ENCODE measurements at places on chromosomes 11 and 22.

- no peaks in the 10 kb centered on the region for H3K4me1 ChIP-seq
- no peak overlapping the region for H3K27ac ChIP-seq
- no peaks in the 10 kb centered on the region for H3K36me3 ChIP-seq
- no peak for DNase-seq
These were observed 85.9 kb upstream of the GRK3 start for GRCh38 chr22:25478528-25478927.

DNA sequence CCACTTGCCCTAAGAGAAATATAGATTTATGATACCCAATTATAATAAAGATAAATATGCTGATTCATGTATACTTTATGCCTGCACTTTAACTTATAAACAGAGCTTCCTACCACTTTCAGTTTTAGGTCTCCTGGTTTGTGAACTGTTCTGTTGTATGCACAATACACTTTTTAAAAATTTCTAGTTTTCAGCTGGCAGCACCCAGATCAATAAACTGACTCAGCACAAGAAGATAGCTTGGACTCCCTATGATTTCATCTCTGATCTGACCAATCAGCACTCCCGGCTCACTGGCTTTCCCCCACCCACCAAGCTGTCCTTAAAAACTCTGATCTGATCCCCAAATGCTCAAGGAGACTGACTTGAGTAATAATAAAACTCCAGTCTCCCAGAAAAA, 33.5 kb upstream of the FAM181B start:
- no peaks in the 10 kb centered on the region for H3K36me3 ChIP-seq
- peaks cover 32% of the 10 kb centered on the region for H3K27me3 ChIP-seq

DNA sequence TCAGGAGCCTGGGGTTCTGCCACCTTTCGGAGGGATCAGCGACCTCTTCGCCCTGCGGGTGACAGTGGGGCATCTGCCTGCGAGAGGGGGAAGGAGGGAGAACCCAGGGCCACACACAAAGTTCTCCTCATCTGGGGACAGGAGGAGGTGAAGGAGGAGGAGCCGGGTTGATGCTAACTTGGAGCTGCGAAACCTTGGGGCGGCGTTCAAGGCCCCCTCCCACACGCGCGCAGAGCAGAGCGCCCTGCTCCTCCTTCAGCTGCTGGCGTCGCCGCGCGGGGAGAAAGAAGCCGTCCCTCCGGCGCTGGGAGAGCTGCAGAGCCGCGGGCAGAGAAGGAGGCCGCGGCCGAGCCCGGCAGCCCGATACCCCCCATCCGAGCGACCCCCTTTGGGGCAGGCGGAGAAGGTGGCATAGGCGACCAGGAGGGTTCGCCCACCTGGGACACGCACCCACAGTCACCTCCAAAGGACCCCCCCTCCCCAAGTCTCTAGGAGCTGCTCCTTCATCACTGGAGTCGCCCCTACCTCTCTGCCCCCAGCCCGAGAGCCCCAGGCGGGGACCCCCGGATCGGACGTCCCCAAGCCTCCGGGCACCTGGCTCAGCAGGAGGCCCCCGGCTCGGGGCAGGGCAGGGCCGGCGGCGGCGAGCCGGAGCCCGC, at the start of gene RASD2:
RASD2 (plus strand) TSS at position 237 of the 659 bp plus-strand sequence. CDS start 5,979 bp downstream, outside the sequence.
- H3K27me3 ChIP-seq: peaks cover 23% of the 10 kb centered on the region
- peaks cover 4% of the 10 kb centered on the region for H3K4me1 ChIP-seq
- peak within 1 kb of the TSS; percentile 53 for H3K4me3 ChIP-seq
- no peaks in the 10 kb centered on the region for H3K36me3 ChIP-seq
- no peak for DNase-seq

DNA sequence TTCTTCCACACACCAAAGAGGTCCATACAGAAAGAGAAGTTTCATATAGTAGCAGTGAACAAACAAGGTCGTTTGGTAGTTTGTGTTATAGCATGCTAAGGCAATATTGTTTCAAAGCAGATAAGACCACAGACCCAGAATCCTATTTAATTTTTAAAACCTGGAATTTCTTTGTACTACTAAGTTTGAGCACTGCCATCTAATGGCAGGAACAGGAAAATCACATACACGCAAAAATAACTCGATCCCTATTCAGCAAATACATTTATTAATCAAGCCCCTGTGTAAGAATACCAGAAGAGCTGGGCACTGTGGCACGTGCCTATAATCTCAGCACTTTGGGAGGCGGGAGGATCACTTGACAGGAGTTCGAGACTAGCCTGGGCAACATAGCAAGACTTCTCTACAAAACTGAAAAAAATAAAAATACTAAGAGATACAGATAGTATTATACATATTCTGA, 2.9 kb upstream of the BTBD10 start:
- H3K4me3 ChIP-seq: no peak overlapping the region
- H3K27ac ChIP-seq: no peak overlapping the region
- H3K27me3 ChIP-seq: no peaks in the 10 kb centered on the region
- H3K36me3 ChIP-seq: peaks cover 9% of the 10 kb centered on the region
- peak; percentile 47 for DNase-seq
- peaks cover 12% of the 10 kb centered on the region for H3K4me1 ChIP-seq

DNA sequence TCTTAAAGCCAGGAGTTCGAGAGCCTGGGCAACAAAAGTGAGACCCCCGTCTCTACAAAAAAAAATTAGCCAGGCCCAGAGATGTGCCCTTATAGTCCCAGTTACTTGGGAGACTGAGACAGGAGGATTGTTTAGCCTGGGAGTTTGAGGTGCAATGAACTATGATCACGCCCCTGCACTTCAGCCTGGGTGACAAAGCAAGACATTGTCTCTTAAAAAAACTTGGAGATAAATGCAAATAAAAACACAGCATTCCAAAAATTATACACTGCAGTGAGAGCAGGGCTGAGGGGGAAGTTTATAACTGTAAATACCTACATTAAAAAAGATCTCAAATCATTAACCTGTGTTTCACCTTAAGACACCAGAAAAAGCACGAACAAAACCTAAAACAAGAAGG, 22.1 kb downstream of the AP2A2 start:
- peaks cover 23% of the 10 kb centered on the region for H3K4me1 ChIP-seq
- H3K36me3 ChIP-seq: peaks cover 58% of the 10 kb centered on the region
- H3K4me3 ChIP-seq: no peak overlapping the region
- H3K27me3 ChIP-seq: no peaks in the 10 kb centered on the region
- no peak overlapping the region for H3K27ac ChIP-seq

DNA sequence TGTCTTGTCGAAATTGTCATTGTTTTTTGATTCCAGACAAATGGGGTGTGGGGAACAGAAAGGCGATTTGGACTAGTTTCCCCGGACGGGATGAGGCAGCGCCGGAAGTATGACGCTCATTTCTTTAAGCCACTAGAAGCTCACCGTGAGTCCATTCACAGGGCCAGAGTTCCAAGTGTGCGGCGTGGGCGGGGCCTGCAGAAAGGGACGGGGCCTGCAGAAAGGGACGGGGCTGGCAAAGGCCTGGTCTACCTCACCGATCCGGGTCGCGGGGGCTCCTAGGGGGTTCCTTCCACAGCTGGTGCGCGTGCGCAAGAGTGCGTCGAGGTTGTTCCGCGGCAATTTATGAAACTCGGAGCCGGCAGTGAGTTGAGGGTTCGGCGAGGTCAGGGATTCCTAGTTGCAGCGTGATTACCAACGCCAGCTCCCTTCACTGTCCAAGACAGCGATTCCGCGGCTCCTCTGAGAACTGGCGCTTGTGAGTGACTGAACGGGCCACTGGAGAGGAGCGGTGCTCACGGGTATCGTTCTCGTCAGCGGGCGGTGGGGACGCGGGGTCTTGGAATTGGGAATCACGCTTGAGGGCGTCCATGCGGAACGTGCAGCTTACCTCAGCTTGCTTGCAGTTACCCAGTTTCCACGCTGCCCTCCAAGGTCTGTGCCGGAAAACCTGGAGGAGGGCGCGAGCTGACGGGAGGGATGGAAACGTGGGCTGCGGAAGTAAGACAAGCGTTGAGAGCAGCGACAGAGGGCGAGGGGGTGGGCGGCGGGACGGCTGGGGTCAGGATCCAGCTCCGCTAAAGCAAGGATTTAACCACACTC, at the start of gene ZNF215:
ZNF215 (plus strand) TSS at position 219 of the 822 bp plus-strand sequence. CDS start 5,847 bp downstream, outside the sequence.
- H3K36me3 ChIP-seq: no peaks in the 10 kb centered on the region
- peaks cover 21% of the 10 kb centered on the region for H3K4me1 ChIP-seq
- DNase-seq: peak; percentile 90
- no peaks in the 10 kb centered on the region for H3K27me3 ChIP-seq
- peak within 1 kb of the TSS; percentile 98 for H3K4me3 ChIP-seq

DNA sequence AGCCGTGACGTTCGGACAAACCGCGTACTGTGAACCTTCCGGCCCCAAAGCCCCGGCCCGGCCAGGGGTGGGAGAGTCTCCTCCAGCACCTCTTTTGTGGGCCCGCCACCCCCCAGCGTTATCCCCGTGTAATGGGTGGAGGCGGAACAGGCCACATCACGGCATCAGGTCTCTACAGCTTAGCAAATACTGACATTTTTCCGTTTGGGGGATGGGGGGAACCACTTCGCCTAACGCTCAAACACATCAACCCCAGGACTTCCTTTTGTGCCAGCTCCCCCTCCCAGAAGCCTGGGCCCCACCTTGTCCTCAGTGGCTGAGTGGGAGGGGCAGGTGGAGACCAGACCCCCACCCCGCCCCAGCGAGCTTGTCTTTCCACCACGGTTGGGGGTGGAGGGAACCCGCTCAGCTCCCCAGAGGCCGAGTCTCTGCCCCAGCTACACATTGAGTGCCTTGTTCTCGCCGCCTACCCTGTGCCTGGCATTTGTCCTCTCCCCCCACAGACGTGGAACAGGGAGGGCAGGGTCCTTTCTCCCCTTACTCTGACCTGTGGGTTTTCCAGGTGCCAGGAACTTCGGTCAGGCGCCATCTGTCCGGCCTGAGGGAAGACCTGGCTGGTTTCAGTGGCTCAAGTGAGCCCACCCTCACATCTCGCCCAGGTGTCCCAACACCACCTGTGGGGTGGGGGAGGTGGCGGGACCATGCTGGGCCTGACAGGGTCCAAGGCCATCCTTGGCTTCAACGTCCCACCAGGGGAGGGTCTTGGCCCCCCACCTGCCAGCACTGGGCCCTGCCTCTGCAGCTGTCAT, 29.6 kb downstream of the SBF1 start:
- no peaks in the 10 kb centered on the region for H3K27me3 ChIP-seq
- H3K4me1 ChIP-seq: no peaks in the 10 kb centered on the region
- peak overlapping the region; percentile 35 for H3K27ac ChIP-seq
- H3K4me3 ChIP-seq: no peak overlapping the region

DNA sequence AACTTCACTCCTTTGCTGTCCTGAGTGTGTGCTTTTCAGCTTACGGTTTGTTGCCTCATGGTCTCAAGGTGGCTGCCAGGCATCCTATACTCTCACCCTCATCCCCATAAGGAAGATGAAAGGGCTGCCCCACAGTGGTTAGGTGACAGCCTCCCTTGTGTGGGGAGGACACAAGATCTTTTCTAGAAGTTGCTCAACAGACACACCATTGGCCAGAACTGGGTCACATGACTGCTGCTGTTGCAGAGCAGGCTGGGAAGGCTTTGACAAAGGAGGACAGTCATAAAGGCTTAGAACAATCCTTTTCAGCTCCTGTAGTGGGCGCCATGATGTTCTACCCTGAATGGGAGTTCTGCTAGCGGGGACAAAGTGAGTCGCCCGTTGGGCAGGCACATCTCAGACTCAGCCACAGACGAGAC, 69.7 kb upstream of the RASD2 start:
- H3K4me3 ChIP-seq: no peak overlapping the region
- no peak for DNase-seq
- no peaks in the 10 kb centered on the region for H3K27me3 ChIP-seq
- H3K27ac ChIP-seq: no peak overlapping the region
- peaks cover 4% of the 10 kb centered on the region for H3K4me1 ChIP-seq
- H3K36me3 ChIP-seq: no peaks in the 10 kb centered on the region

DNA sequence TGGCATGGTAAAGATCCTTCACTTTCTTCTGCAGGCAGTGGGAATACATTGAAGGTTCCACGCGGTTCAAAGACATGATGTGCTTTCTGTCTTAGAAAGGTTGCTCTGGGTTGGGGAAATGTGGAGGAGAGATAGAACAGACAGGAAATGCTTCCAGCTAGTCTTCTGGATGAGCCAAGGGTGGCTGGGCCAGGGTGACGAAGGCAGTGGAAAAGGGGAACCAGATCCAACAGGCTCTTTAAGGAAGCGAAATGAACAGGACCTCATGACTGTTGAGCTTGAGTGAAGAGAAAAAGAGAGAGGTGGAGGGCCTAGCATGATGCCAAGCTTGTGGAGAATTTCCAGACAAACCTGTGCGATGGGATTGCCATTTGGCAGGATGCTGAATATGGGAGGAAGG, 56.4 kb upstream of the LMO1 start:
- no peaks in the 10 kb centered on the region for H3K36me3 ChIP-seq
- peaks cover 19% of the 10 kb centered on the region for H3K27me3 ChIP-seq
- H3K4me1 ChIP-seq: no peaks in the 10 kb centered on the region
- no peak overlapping the region for H3K27ac ChIP-seq

DNA sequence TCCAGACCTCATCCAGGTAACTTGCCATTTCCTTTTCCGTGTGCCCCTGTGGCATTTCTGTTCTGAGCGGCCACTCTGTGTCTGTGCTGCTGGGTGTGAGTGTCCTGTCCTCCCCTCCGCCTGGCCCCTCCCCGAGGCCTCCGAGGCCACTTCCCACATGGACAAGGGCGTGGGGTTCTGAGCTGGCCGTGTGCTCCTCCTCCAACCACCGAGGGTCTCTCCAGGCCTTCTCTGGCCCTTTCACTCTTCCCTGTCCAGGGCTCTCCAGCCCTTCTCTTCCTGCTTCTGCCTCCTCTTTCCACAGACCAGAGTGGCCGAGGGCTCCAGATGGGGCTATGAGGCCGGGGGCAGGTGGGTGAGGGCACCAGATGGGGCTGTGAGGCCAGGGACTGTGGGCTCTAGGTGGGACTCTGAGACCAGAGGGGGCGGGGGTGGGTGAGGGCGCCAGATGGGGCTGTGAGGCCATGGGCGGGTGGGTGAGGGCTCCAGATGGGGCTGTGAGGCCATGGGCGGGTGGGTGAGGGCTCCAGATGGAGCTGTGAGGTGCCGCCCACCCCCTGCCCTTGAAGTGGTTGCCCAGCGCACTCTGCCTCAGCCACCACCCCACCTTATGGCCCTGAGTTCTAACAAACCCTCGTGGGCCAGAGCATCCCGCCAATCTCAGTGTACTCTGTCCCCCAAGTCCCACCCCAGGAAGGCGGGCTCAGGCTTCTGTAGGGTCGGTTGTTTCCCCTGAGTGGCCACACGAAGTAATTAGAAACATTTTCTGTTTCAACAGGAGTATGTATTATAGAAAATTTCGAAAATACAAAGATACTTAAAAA, 24.1 kb downstream of the PTDSS2 start:
- H3K4me3 ChIP-seq: no peak overlapping the region
- H3K27me3 ChIP-seq: no peaks in the 10 kb centered on the region
- DNase-seq: no peak
- peaks cover 6% of the 10 kb centered on the region for H3K36me3 ChIP-seq
- no peak overlapping the region for H3K27ac ChIP-seq

DNA sequence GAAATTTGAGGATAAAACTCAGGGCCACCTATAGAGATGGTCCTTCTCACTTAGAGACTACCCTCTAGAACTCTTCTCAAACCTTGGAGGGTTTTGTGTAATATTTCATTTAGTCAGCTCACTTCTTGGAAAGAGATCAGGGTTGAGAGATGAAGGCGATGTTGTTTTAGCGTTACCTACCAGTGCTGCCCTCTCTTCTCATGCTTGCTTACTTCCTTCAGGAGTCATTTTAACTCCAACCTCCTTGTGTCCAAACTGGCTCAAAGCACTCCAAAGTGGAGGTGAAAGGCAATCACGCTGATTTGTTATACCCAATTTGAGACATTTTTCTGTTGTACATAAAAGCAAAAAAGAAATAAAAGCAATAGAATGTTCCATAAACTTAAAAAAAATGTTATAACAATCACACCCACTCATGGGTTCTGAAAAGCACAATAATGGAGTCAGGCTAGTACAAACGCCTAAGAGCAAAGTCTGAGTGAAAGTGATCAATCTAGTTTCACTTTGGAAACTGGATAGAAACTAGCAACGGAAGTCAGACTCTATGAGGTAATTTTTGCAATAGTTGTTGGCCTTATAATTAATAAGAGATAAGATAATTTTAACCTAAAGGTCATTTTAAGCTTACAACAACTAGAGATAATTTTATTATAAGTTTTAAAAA, 117.1 kb downstream of the MRTFA start:
- no peaks in the 10 kb centered on the region for H3K27me3 ChIP-seq
- no peak for DNase-seq
- H3K4me3 ChIP-seq: no peak overlapping the region
- H3K36me3 ChIP-seq: peaks cover 34% of the 10 kb centered on the region
- no peak overlapping the region for H3K27ac ChIP-seq
- peaks cover 23% of the 10 kb centered on the region for H3K4me1 ChIP-seq

Measured in MCF 10A (cell line).